ENCODE measurements at places on chromosomes 3 and 15. TPM values are rescaled to one million over a fixed set of nuclear protein-coding genes. Genes with fewer than 3 reads are reported as not detected.

DNA sequence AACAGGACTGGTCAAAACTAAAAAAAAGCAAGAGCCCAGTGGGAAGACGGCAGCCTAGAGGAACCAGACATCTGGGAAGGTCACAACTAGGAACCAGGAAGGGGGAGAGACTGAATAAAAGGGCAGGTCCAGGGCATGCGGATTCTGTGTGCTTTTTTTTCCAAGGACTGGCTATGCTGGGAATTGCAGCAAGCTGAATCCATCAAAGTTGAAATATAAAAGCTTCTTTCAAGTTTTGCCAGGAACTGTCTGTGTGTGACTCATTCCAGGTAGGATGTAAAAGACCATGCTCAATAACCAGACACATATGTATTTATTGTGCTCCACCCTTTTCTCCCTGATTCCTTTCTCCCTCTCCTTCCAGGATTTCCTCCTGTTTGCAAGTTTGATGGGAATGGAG lies 47.9 kb upstream of the CCDC80 start:
- no peak for DNase-seq

DNA sequence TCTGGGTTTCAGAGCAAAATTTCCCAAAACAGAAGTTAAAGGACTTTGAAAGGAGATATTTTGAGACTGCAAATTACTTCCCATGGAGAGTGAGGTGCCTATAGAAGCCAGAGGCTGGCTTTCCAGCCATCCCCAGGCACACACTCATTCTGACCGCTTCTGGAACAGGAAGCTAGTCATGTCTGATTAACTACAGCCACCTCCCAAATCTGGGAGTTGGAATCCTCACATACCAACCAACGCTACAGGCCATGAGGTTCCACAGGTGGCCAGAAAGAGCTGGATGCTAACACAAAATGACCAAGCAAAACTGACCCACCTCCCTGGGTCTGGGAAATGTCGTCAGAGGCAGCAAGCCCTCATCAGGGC lies 87.2 kb downstream of the SNRK start:
- DNase-seq, result no peak

DNA sequence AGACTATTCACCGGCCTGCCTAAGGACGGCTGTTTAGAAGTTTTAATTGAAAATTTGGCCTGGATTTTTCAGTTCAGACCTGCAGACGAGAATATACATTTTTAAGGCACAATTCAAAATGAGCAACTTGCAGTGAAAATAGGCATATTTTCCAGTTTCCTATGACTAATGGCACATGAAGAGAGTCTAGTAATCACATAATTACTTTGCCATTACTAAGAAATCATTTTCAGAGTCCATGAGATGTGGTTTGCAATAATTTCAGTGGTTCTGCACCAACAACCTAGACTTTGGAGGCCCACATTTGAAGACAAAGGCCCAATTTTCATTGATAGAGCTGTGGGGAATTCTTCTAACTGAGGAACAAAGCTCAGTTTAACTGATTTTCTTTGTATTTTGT lies 205.3 kb downstream of the SOX2 start:
- DNase-seq, result no peak

The SNX33 gene
- total RNA-seq, result 26.2 TPM

DNA sequence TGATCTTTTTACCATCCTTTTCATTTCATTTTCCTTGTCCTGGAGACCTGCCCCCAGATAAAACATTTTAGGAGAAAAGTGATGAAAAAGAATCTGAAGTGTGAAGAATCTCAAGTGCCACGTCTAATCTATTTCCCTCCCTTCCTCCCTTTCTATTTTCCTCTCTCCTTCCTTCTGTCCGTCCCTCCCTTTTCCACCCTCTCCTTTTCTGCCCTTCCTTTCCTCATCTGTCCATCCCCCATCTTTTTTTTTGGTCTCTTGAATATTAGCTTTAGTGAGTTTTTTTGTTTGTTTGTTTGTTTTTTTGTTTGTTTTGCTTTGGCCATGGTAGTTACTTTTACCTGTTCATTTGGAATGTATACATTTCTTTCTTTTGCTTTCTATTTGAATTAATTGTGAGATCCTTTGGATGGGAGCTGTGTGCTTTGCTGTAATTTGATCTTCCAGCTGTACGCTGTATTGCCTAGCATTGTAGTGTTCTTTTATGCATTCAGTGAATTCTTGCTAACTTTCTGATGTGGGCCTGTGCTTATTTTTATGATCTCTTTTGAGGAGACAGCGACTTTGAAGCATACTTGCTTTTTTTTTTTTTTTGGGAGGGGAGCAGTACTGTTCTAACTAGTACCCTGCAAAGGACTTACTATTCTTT lies 19.2 kb downstream of the CDIN1 start:
- DNase-seq, result no peak

DNA sequence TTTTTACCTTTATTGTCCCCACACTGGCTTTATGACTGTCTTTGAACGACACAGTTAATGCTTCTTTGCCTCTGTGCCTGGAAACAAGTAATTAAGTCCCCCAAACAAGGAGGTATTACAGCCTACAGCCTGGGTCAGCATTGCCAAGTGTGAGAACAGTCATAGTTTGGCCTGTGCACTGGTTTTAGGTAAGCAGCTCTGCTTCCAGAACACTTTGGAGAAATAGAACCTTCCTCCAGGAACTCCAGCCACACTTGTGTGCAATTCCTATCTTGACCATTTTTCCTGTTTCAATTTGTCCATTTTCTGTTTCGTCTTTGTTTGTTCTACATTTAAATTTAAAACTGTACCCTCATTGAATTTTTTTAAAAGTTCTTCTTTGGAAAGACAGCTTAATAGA lies 568.2 kb downstream of the TUSC7 start:
- peak; percentile 20 for DNase-seq

DNA sequence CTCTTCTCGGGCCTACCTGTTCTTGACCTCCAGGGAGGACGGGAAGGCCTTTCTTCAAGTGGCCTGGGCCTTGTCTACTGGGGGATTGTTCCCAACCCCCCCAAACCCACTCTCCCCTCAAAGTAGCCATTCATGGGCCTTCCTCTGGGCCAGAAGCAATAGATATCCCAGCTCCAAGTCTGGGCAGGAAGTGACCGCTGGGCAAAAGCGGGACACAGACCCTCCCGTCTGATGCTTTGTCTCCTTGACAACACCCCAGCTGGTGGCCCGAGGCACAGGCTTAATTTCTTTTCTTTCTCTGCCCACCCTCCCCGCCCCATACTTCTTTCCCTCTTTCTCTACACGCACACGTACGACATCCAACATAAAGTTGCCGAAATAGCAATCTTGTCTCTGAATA lies 41.4 kb upstream of the FEZF2 start:
- DNase-seq, result no peak

DNA sequence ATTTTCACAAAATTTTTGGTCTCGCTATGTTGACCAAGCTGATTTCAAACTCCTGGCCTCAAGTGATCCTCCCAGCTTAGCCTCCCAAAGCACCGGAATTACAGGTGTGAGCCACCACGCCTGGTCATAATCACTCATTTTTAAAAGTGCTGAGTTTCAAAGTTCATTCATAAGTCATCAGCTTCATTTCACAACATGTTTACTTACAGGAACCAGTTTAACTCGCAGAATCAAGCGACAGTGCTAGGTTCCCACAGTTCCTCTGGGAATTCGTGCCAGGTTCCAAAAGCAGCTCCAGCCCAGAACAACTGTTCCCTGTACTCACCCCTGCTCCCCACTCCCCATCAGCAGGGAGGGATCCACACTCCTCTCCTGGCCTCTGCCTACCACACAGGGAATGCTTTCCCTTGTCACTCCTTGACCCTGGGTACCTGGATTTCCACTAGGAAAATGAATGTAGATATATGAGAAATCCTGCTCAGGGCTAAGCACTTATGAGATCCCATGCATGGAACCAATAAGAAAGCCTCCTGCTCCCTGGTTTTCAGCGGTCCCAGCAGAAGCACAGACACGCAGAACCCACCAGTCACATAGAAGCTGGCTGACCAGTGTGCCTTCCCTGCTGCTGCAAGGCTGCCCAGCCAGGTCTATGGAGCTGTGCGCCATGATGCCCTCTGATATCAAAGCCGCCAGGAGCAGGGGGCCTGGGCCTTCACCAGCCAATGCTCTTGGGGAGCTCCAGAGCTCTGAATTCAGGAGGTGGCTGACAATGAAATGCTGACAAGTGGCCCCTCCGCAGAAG lies 72.3 kb downstream of the ITGB5 start:
- peak; percentile 69 for DNase-seq

- no peak for DNase-seq
These were observed 14.5 kb downstream of the HIGD2B start for GRCh38 chr15:72671525-72671924.

The GP5 gene
- total RNA-seq, result not detected

GRCh38 chr3:141644931-141645330 lies 93.2 kb upstream of the RNF7 start:
- DNase-seq, result peak; percentile 88

DNA sequence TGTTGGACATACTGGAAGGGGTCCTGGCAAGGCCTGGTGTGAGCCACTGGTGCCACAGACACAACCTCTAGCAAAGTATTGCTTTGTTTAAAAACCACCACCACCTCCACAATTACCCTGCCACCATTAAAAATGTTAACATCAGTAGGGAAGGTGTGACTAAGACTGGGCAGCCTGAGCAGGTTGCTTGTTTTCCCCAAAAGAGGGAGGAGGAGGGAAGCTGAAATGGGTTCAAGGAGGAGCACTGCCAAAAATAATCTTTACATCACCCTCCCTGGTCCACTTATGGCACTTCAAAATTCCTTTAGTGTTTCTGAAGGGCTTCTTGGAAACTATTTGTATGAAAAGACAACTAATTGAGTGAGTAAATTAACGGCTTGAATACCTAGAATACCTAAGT lies 99.8 kb upstream of the FGF7 start:
- no peak for DNase-seq

- no peak for DNase-seq
These were observed 195.6 kb downstream of the CTNNB1 start for GRCh38 chr3:41394896-41395295.

GRCh38 chr3:118977118-118977517 lies 57.5 kb downstream of the IGSF11 start:
- no peak for DNase-seq

GRCh38 chr3:158127250-158128219 lies 17.6 kb downstream of the RSRC1 start:
- DNase-seq, result no peak

- peak; percentile 68 for DNase-seq
These were observed 1.9 kb upstream of the FETUB start for GRCh38 chr3:186638259-186638658.

DNA sequence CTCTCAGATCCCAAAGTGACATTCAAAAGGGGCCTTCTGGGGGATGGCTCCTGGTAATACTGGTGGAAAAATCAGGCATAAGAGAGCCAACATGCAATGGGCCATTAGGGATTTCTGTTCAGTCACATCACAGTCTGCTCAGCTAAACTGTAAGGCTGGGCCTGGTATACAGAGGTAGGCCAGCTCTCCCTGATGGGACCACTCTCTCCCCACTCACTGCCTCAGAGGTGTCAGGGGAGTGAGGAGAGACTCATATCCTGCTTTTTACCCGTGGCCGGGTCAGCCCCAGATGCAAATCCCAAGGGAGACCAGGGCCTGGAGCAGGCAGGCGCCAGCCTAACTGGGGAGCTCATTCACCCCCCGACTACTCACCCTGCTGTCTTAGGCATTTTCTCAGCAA lies 48.1 kb upstream of the TPM1 start:
- DNase-seq, result no peak

GRCh38 chr3:182514236-182514964 lies 278.9 kb upstream of the ATP11B start:
- DNase-seq, result no peak

DNA sequence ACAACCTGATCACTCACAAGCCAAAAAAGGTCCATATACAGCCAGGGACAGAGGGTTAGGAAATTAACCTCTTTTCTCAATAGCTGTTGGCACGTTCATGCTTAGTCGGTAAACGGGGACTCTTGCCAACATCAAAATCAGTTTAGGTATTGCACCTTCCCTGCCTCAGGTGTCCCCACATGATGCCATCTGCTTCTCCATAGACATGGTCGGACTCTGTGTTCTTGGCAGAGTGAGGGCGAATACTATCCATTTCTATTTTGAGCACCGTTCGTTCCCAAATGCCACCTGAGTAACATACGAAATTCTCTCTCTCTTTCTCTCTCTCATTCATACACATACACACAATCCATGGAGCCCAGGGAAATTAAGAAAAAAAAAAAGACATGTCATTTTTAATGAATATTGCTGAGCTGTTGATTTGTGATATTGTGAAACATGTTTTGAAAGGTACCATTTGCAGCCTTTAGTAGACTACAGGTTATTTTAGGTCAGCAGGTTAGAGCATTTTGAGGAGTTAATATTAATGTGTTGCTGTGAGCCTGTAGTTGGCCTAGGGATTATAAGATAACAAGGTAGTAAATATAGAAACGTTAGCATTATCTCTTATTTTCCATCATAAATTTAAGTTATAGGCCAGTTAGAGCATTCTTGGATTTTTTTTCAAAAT lies 78.5 kb downstream of the GHSR start:
- DNase-seq, result no peak

- no peak for DNase-seq
These were observed 822 bp downstream of the ZNF385D start for GRCh38 chr3:21750080-21750696.

DNA sequence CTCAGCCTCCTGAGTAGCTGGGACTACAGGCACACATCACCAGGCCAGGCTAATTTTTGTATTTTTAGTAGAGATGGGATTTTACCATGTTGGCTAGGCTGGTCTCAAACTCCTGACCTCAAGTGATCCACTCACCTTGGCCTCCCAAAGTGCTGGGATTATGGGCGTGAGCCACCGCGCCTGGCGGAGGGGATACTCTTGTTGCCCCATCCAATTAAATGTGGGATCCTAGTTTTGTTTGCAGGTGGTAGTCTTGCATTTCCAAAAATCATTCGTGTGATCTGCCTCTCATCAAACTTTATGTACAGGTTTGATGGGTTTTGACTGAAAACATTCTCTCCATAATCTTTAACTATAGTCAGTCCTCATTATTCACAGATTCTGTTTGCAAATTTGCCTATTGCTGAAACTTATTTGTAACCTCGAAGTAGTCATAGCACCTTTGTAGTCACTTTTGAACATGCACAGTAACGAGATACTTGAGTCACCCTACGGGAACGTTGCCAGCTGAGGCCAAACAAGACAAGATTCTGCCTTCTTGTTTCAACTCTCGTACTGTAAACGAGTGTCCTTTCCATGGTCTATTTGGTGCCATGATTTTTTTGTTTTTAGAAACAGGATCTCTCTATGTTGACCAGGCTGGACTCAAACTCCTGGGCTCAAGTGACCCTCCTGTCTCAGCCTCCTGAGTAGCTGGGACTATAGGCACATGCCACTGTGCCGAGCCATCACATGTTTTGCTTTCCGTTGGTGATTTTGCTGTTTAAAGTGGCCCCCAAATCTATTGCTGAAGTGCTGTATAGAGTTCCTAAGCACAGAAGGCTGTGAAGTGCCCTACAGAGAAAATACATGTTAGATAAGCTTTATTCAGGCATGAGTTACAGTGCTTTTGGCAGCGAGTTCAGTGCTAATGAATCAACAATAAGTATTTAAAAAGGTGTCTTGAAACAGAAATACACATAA lies 8.1 kb upstream of the MAPK6 start:
- DNase-seq, result no peak

All from colonic mucosa (tissue), 4 donors.